ENCODE measurements at places on chromosomes 5 and 9.

DNA sequence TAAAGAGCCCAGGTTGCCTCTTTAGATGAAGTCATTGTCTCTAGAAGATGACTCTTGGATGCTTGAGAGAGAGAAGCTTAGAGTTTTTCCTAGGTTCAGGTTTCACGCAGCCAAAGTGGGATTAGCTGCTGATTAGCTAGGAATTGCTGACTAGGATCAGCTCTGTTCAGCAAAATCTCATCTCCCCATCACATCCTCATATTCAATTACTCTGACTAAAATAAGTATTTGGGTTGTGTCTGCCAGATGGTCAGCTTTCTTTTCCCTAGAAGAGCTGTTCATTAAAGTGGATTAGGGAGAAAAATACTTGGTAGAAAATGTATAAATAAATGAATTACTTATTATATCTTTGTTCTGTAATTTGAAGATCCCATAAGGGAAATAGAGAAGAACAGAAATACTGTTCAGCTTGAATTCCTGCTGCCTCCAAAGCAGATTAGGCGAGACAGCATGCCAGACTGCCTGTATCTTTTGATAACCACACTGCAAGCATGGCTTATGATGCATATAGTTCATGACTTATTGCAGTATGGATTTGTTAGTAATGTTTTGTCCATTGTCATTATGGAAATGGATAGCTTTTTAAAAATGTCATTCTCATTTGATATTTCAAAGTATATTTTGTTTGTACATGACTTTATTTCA, 184.8 kb upstream of the CD180 start:
- DNase-seq: no peak

- DNase-seq: no peak
These were observed 4.1 kb upstream of the PRDM6 start for GRCh38 chr5:123084730-123085605.

- DNase-seq: no peak
These were observed 54.7 kb downstream of the ESM1 start for GRCh38 chr5:54930736-54931135.

- DNase-seq: no peak
These were observed 31.2 kb downstream of the ZNF618 start for GRCh38 chr9:113907282-113907681.

DNA sequence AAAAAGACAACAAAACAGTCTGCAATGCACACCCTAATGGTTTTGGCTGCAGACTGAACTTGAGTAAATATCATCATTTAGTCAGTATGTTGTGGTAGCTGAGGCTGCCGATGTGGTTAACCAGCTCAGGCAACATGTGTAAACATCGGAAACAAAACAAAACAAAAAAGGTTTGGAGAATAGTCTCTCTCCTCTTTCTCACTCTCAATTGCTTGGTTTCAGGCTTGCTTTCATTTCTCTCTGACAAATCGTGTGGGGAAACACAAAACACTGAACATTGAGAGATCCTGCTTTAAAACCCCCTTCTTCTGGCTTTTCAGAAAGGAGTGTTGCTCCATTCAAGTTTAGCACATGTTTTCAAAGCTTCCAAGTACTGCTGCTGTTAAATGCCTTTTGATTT, 453.3 kb downstream of the BNC2 start:
- DNase-seq: peak; percentile 50

- no peak for DNase-seq
These were observed 1.5 kb downstream of the GDNF start for GRCh38 chr5:37838152-37838932.

DNA sequence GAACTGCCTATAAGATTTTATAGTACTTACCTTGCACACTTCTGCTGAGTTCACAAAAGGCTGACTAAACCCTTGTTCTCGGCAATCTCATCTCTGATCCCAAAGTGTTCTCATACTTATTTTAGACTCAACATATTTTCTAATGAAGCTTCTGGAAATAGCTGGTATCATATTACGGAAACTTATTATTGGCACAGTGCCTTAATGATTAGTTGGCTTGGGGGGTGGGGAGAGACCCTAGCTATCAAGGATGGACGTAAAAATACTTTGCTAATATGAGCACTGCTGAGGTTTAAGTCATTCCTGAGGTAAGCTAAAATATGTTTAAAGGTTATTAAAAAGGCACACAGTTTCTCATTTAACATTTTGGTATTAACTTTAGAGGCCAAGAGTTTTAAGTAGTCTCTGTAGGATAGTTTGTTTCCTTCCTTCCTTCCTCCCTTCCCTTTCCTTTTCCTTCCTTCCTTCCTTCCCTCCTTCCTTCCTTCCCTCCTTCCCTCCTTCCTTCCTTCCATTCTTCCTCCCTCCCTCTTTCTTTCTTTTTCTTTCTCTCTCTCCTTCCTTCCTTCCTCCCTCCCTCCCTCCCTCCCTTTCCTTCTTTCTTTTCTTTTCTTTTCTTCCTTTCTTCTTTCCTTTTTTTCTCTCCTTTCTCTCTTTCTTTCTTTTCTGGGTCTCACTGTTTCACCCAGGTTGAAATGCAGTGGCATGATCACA, 31.5 kb downstream of the ZSWIM6 start:
- DNase-seq: no peak

DNA sequence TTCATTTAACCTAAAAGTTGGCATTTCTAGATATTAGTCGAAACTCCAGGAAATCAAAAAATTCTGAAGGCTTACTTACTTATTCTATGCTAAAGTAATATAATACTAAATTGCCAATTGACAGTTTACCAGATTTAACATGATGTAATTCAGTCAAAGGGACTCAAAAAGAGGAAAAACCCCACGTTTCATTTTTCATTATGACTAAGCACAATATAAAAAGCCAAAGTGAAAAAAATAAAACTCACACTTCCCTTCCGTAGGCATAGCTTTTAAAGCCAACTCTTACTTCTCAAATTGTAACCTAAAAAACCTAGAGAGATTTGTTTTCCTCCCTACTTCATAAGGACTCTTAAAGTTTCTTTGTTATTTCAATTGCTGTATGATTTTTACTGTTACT, 146.6 kb downstream of the RAPGEF6 start:
- DNase-seq: peak; percentile 10

DNA sequence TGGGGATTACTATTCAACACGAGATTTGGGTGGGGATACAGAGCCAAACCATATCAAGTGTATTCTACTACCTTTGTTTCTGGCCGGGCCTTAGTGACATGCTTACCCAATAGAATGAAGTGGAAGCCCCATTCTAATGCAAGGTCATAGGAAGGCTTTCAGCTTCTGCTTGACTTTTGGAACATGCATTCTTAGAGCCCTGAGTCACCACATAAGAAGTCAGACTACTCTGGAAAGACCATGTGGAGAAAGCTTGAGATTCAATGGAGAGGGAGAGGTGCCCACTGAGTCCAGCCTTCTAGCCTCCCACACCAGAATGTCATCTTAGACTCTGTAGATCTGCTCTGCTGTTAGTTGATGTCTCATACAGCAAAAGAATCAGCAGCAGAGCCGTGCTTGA, 155.7 kb upstream of the FBN2 start:
- DNase-seq: no peak

GRCh38 chr9:113645978-113646253, 182.4 kb downstream of the RGS3 start:
- DNase-seq: no peak

- DNase-seq: peak; percentile 90
These were observed 4.0 kb downstream of the NAIF1 start for GRCh38 chr9:128062846-128063831.
